ENCODE measurements at places on chromosomes 3 and 15.

DNA sequence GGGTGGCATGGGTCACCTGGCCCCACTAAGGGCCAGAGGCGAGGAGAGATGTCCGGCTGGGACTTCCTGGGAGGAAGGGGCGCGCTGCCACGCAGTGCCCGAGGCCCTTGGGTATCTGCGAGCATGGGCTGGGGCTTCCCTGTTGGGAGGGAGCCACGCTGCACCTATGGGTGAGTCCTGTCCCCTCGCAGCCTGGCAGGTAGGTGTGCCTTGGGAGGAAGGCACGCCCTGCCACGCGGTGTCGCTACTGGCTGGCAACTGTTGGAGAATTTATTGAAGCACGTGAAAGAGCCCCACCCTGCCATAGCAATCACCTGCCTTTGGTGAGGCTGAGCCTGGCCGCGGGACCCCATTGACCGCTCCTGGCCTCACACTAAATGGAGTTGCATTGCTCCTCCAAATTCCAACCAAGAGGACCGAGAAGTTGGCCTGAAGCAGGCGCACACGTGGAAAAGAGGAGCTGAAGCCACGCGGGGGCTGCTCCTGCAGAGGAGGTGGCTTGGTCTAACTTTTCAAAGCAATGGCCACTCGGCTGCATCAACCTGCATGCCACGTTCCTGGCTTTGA is 134.2 kb downstream of the TJP1 start:
- no peak for DNase-seq

GRCh38 chr3:86949850-86950249 is 41.1 kb downstream of the VGLL3 start:
- DNase-seq: no peak

DNA sequence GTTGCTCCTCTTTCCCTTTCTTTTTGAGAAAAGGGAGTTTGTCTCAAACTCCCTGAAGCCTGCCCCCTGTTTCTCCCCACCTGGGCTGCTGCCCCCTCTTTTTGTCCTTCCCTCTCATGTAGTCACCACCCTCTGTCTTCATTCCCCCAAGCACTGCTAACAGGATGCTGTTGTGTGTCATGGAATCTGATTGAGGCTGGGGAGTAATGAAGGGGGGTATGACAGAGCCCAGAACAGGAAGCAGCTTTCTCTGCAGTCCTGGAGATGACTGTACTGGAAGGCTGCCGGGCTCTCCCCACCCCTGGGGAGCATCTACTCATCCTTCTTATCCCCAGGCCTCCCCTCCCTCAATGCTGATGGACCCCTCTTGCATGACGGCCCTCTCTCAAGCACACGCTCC is 181.6 kb downstream of the ABHD5 start:
- no peak for DNase-seq

GRCh38 chr15:46732060-46732459 is 985.2 kb upstream of the SEMA6D start:
- no peak for DNase-seq

DNA sequence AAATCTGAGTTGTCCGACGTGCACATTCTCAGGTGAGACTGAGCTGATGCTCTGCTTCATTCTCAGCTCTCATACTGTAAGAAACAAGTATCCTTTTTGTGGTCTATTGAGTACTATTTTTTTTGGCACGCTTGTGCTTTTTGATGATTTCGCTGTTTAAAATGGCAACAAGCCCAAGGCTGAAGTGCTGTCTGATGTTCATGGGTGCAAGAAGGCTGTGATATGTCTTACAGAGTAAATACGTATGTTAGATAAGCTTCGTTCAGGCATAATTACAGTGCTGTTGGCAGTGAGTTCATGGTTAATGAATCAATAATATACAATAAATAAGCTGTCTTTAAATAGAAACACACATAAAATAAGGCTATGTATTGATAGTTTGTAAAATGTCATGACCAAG is 27.2 kb downstream of the AQR start:
- DNase-seq: no peak

DNA sequence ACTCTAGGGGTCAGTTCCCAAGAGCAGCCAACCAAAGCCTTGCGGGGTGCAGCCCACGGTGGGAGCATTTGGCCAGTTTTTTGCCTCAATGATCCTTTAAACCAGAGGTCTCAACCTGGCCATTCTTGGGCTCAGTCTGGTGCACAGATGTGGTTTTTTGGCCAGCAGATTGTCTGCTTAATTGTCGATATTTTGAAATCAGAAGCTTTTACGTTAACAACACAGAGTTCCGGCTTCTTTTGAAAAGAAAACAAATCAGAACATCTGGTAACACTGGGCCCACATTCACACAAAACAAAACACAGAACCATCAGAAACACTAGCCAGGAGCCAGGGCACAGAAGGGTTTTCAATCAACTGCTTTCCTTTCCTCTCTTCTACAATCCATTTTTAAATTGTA is 127.7 kb downstream of the XXYLT1 start:
- DNase-seq: no peak

- DNase-seq: no peak
Measured at GRCh38 chr3:149969110-149969939, 1.4 kb downstream of the PFN2 start.

GRCh38 chr15:96750361-96750760 is 419.9 kb downstream of the NR2F2 start:
- DNase-seq: no peak

GRCh38 chr3:142818651-142819050 is 70.2 kb downstream of the PCOLCE2 start:
- DNase-seq: no peak

DNA sequence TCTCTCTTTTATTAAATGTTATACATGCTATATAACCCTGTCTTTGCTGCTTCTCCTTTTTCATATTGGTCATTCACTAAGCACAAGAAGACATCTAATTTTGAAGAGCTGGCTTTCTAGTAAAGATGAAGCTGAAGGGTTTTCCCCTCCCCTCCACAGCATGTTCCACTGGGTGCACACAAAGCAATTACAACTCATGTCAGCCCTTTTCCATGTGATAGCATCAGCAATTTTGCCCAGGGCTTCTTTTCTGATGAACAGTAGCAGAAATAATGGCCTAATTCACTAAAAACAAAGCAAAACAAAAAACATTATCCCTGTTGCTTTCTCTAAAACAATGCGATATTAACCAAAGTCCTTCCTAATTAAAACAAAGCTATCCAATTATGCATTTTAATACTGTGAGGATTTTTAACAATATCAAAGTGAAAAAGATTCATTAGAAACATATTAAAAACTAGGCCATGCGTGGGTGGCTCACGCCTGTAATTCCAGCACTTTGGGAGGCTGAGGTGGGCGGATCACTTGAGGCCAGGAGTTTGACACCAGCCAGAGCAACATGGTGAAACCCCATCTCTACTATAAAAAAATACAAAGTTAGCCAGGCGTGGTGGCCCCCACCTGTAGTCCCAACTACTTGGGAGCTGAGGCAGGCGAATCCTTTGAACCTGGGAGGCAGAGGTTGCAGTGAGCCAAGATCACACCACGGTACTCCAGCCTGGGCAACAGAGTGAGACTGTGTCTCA is 12.2 kb upstream of the PIK3R4 start:
- no peak for DNase-seq

DNA sequence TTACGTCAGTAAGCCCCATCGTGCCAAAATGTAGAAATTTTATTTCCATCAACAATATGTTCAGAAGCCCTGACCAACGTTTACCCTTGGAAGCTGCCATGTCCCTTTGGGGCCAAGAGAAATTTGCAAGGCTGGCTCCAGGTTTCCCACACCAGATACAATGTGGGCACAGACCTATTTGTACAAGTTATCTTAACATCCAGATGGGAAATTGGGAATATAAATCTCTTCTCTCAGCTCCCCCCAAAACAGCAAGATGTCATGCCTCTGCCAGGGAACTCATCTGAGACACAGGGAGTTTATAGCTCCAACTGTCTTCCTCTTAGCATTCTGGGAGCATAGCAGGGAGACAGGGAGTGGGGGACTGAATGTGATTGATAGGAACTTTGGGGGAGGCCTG is 9.3 kb upstream of the DPPA2 start:
- no peak for DNase-seq

GRCh38 chr3:170128977-170129431 is 52.5 kb downstream of the PHC3 start:
- no peak for DNase-seq

- no peak for DNase-seq
Measured at GRCh38 chr15:88896333-88897033, 1.1 kb upstream of the HAPLN3 start.

DNA sequence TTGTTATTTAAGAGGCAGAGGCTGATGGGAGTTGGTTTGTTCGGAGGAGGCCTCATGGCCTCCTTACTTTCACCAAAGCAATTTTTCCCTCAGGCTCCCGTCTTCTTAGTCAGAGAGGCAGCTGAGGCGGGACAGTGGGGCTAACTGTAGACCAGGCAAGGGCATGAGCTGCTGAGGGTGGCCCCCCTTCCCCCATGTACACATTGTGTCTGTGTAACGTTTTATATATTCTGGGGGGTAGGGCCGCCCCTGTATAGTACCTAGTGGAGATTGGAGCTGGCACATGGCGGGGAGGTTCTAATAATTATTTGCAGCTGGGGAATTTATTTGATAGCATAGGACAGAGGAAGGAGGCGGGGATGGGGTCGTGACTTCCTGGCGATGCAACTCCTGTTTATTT is 35.1 kb downstream of the NGRN start:
- no peak for DNase-seq

DNA sequence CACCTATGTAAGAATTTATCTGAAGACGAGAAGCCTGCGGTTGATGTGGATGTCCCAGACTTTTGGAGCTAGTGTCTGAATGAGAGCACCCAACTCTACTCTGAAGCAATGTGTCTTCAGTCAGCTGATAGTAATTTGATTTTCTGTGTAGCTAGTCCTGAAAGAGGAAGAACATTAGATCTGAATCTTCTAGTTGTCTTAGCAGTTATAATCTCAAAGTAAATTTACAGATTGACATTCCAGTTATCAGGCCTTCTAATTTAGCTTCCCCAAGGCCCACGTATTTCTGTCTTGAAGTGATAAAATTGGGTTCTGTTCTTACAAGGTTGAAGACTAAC is 1.5 kb downstream of the TCAIM start:
- DNase-seq: no peak

DNA sequence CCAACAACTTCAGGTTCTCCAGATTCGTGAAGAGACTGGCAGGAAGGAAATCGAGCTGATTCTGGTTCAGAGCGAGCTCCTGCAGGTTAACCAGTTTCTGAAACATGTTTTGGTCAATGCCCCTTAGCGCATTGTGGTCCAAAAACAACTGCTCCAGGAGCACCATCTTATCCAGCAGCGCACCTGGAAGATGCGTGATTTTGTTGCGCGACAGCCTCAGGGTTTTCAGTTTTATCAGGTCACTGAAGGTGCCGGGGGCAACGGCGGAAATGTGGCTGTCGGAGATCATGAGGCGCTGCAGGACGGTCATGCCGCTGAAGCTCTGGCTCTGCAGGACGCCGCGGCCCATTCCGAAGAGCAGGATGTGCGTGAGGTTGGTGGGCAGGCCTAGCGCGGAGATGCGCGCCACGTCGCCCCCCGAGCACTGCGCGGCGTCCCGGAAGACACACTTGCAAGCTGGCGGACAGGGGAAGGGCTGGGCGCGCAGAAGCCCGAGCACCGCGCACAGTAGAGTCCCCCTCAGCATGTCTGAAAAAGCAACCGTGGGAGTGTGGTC is 1.2 kb downstream of the GP5 start:
- no peak for DNase-seq

GRCh38 chr15:66133247-66133885 is 120.2 kb downstream of the MEGF11 start:
- no peak for DNase-seq

- no peak for DNase-seq
Measured at GRCh38 chr3:81985996-81986723, 224.7 kb upstream of the GBE1 start.

DNA sequence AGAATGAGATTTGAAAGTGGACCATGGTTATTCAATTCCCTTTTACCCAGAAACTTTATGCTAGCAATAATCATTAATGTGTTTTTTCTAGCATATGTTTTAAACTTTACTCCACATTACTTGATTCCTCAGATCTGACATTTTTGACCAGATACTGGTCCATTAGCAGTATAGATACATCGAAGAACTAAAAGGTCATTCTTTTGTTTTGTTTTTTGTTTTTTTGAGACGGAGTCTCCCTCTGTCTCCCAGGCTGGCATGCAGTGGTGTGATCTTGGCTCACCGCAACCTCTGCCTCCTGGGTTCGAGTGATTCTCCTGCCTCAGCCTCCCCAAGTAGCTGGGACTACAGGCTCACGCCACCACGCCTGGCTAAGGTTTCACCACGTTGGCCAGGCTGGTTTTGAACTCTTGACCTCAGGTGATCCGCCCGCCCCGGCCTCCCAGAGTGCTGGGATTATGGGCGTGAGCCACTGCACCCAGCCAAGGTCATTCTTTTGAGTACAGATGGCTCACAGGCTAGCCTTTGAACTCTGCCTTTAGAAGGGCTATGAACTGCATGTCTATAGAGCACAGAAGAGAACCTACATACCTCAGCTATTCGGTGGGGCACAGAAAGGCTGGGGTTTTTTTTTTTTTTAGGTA is 28.6 kb downstream of the CHP1 start:
- no peak for DNase-seq

DNA sequence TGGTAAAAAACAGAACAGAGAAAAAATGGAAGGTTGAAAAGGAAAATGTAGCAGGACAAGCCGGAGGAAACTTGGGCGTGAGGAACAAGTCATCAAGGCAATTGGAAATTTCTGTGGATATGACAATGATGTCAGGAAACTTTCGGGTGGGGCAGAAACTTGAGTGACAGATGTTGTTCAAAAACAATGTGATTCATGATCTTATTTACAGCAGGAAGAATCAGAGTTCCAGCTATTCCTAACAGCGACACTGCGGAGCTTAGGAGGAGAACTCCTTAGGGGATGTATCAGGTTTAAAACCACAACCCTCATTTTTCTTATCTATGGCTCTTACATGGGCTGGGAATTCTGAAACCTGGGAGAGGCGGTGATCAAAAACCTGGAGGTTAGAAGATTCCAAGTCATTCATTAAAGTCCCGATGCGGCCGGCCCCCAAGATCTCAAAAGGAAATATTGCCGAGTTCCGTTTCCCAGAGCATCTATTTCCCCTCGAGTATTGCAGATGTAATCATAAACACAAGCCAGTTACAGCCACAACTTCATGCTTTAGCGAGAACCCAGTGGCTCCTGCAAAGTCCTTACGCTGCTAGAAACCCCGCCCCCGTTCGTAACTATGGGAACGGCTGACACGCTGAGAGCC is 659 bp upstream of the ARRDC4 start:
- DNase-seq: no peak

Data from activated CD8-positive, alpha-beta memory T cell treated with anti-CD3 and anti-CD28 coated beads for 1 hour (primary cell).